ENCODE measurements at places on chromosomes 1 and 21.

DNA sequence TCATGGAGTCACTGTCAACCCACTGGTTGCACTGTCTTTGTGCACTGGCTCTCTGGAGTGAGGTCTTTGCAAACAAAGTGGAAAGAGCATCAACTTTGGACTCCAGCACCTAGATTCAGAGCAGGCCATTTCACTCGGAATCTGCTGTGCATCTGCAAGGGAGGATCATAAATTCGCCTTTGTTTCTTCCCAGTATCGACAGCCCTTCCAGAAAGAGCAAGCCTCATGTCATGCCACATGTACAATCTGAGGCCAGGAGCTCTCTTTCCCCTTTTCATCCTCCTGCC is 853 bp upstream of the PCSK9 start:
- no peak for DNase-seq

DNA sequence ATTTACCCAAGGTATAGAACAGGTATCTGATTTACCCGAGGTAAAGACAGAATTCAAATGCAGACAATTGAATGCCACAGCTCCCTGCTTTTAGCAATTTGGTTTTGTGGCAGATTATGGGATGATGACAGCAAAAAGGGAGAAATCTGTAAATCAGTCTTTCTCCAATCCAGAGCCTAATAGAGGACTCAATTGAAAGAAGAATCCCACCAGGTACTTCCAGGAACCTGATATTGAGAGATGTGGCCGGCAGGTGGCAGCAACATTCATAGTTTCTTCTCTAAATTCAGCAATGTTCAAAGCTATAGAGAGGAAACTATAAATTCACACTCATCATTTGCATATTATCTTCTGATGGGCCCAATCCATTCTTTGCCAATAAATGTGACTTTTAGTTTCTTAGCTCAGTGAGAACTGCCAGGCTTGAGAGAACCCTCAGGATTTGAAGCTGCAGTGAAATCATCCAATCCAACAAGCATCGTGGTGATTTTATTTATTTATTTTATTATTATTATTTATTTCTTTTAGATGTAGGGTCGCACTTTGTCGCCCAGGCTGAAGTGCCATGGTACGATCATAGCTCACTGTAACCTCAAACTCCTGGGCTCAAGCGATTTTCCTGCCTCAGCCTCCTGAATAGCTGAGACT is 9.8 kb upstream of the PHACTR4 start:
- DNase-seq: peak; percentile 59

DNA sequence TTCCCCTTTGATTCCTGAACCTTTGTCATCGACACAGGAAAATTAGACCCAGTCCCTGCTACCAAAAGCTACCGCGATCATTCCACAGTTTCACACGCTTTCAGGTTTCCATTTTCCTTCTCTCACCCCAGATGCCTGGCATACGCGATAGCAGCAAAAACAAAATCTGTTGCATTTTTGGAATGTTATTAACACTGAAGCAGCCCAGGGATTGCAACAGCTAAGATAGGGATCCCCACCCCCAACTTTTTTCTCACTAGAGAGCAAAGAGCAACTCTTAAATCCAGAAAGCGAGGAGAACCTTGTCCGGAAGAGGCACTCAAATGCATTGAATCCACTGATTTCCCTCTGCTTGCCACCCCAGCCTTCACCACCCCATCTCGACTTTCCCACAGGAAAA is 8.9 kb downstream of the OVAAL start:
- no peak for DNase-seq

GRCh38 chr1:71135571-71135970 is 54.7 kb upstream of the ZRANB2 start:
- DNase-seq: no peak

DNA sequence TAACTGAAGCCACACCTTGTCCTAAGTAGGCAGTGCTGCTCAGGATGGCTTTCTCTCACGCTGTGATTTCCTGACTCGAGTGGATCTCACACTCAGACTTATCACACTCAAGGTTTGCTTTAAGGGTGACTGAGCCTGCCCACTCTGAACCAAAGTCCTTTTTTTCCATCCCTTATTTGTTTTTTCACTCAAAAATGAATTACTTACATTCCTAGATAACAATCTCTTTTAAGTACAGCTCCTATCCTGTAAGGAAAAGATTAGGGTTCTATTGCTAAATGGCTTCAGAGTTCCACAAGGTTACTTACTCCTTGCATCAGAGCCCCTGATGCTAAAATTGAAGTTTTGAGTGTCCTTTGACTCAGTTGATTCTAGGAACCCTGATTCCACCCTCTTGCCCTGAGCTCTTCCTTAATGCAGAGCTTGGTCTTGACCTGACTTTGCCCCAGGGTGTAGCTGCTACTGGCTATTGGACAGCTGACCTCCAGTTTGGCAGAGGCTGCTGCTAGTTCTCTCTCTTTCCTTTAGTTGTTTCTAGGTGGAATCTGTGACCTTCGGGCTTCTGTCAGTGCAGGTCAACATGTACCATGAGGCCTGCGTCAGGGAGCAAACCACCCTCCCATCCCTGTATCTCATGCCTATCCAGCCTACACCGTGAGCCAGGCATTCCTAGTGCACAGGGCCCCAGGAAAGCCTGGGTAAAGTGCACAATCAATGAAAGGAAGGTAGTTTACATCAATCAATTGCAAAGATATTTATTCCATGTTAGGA is 80.1 kb upstream of the CD55 start:
- no peak for DNase-seq

DNA sequence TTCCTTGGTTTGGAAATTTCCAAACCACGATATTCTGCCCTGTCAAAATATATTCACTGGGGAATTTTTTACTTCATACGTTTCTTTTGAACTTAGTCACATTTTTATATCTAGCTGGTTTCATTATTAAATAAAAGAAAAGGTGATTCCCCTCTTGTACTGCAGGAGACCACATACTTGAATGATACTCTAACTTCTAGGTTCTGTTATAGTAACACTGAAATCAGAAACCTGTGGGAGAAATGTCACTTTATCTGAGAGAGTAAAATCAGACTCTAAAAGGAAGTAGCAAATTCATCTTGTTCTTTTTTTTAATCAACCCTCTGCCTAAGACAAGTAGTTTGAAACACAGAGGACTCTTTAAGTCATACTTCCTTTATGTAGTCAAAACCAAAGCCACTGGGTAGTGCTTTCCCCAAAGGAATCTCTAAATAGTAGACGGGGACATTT is 34.4 kb downstream of the MRPL39 start:
- DNase-seq: no peak

- DNase-seq: peak; percentile 27
These were observed 70.1 kb upstream of the NTPCR start for GRCh38 chr1:232880354-232880753.

- DNase-seq: no peak
These were observed 474.4 kb downstream of the FAM72C start for GRCh38 chr1:143497374-143497747.

DNA sequence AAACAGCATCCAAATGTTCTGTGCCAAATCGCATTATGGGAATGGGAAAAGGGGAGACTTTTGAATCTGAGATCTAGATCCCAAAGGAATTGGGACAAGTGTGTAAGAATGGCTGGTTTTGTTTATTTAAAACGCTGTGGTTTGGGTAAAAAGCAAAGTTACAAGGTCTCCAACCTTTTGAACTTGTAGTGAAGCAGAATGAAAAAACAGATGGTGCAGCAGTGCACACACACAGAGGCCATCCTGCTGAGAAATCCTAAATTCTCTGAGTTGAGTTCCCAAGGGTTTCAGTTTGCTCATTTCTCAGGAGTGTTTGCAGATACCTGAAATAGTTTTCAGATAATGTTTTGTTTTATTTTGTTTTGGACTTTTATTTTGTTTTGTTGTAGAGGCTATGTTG is 80.2 kb upstream of the CD1D start:
- no peak for DNase-seq

GRCh38 chr1:119492763-119493162 is 14.2 kb upstream of the HSD3B1 start:
- no peak for DNase-seq

DNA sequence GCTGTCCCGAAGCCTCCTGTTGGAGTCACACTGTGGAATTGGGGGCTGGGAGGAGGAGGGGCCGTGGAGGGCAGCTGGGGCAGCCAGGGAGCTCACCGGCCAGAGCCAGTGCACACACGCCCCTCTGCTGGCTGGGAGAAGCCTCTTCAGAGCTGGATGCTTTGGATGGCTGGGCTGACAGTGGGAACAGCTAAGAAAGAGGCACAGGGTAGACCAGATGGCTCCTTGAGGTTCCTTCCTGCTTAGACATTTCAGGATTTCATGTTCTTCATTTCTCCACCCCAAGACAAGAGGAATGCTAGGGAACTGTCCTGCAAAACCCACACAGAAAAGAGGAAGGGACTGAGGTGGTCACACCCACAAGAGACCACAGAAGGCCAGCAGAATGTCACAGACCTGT is 254.8 kb upstream of the VAMP3 start:
- DNase-seq: peak; percentile 22

DNA sequence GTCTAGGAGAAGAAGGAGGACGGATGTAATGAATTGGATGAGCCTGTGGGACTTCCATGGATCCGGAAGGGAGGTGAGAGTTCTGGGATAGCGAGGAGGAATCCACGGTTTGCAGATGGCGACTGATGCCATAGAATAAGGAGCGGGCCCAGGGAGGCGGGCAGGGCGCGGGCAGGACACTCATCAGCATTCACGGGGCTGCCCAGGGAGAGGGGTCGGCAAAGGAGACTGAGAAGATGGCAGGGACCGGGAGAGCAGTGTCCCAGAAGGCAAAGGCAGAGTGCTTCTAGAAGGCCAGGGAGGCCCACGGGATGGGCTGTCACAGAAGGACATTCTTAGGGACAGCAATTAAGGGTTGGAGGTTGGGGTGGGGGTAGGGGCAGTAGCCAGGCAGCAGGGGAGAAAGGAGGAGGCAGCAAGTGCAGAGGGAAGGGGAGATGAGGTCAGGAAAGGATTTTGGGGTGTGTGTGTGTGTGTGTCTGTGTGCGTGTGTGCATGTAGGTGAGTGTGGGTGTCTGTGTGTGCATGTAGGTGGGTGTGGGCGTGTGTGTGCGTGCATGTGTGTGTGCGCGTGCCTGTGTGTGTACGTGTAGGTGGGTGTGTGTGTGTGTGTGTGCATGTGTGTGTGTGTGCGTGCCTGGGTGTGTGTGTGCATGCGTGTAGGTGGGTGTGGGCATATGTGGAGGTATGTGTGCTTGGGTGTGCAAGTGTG is 1.1 kb upstream of the COL8A2 start:
- DNase-seq: no peak

- DNase-seq: no peak
These were observed 4.7 kb downstream of the SLC1A7 start for GRCh38 chr1:53137729-53138128.

- no peak for DNase-seq
These were observed 17.6 kb downstream of the ESRRG start for GRCh38 chr1:216705676-216706075.

Measured in renal cortical epithelial cell (primary cell).